Fibroblast of lung (primary cell): ENCODE measurements at places on chromosomes 4 and X.

GRCh38 chr4:84151574-84151973 lies 347.5 kb downstream of the NKX6-1 start:
- no peak for DNase-seq

DNA sequence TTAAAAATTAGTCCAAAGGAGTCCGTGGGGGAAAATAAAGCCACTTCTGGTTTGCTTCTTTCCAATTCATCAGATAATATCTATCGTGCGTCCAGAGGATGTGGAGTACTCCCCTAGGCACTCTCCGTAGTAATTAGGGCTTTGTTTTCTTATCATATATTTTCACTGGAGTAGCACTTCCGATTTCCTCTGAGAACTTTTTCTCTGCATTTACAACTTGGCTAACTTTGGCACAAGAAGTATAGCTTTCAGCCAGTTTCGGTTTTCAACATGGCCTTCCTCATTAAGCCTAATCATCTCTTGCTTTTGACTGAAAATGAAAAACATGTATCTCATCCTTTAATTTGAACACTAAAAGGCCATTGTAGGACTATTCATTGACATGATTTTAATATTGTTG lies 80.5 kb downstream of the CASP3 start:
- DNase-seq, result no peak

GRCh38 chr4:99855678-99856077 lies 38.5 kb downstream of the LAMTOR3 start:
- DNase-seq, result peak; percentile 21

- no peak for DNase-seq
Observed at GRCh38 chrX:63581398-63581797, 203.6 kb downstream of the ARHGEF9 start.

DNA sequence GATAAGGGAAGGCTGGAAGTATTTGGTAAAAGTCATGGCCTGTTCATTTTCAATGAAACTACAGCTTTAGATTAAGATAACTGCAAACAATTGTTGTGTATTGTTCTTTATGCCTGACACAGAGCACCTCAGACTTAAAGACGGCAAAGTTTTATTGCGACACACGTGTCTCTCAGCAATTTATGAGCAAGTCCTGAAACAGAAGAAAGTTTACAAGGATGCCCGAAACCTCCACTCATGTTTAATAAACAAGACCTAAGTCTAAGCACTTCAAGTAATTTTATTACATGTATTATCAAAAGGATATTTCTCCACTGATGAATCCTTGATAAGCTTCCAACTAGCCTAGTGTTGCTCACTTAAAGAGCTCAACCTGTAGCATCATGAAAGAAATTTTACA lies 51.0 kb downstream of the DHX15 start:
- no peak for DNase-seq

DNA sequence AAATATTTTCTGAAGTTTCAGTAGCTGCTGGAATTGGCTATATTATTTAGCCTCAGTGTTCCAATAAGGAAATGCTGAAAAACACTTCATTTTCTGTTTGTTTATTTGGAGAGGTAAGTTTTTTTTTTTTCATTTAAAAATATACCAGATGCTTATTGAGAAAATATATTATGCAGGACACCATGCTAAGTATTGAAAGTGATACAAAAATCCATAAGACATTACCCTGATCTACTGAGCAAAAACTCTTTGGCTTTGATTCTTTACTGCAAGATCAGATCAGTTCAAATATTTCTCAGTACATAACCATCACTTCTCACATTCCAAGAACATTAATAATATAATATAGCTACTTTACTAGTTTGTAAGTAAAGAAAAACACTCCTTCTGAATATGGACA lies 123.4 kb upstream of the PACRGL start:
- peak; percentile 6 for DNase-seq

GRCh38 chrX:3713225-3713936 lies at the start of gene PRKX:
TSS of gene PRKX (minus strand) at chrX:3713649. CDS start at chrX:3713253, 396 bp downstream.
- peak; percentile 52 for DNase-seq

DNA sequence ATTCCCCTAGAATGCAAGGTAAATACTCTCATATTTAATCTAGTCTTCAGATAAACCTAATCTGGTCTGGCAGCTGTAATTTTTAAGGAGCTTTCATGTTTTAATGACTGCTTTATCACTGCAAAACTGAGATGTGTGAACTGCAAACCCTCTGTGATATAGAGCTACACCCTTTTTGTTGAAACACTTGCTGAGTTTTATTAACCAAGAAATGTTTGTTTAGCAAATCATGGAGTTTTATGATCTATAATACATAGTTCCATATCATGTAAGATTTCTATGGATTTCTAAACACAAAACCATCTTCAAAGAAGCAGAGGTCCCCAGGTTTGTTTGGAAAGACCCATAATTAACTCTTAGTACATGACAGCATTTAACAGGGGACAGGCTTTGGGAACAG lies 126.4 kb downstream of the BTC start:
- no peak for DNase-seq

GRCh38 chr4:519203-519651 lies 20.2 kb downstream of the PIGG start:
- DNase-seq, result no peak

GRCh38 chr4:172997856-172998255 lies 170.8 kb upstream of the GALNT7 start:
- DNase-seq, result no peak

DNA sequence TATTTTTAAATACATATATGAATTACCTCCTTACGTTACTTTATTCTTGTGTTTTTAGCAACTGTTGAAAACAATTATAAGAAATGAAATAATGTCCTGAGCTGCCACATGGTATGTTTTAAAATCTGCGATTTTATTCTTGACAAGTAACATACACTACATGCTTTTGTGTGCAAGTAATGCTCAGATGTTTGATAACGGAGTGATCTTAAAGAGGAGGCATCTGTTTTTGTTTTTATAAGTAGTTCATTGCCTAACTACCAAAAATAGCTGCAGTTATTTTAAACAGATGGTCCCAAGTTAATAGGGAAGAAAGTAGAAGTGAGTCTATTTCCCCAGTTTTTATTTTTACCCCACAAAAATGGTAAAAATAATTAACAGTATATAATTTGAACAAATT lies 55.2 kb downstream of the GAB1 start:
- peak; percentile 80 for DNase-seq

- DNase-seq, result peak; percentile 52
Observed at GRCh38 chr4:122534776-122535175, 78.3 kb upstream of the IL2 start.

DNA sequence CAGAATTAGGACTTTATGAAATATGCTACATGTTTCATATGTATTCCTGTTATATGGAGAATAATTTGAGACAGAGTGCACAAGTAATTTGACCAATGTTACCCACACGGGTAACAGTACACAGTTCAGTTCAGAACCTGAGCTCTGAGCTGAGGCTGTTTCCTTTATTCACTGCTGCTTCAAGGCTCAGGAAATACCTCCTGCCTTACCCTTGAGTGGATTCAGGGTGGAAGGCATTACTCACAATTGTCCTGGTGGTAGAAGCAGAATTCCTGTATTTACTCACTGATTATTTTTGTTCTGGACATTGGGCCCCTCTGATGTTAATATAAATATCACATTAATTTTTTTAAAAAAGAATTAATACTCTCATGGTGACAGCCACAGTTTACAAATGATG lies 73.5 kb upstream of the CAMK2D start:
- peak; percentile 13 for DNase-seq

DNA sequence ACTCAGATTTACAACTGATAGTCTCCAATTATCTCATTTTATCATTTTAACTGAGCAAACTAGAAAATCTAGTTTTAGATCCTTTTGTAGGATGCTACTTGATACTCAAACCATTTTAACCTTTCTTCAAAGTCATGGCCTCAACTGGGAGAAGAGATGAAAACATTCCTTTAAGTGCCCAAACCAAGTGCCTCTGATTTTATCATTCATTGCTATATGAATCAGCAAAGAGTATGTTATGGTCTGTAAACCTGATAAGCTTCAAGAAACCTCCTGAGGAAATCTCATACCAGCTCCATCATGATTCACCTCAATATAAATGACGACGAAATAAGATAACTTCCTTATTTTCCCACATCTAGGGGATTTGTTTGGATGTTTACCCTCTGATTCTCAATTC lies 119.9 kb downstream of the FAM13A start:
- DNase-seq, result peak; percentile 78

DNA sequence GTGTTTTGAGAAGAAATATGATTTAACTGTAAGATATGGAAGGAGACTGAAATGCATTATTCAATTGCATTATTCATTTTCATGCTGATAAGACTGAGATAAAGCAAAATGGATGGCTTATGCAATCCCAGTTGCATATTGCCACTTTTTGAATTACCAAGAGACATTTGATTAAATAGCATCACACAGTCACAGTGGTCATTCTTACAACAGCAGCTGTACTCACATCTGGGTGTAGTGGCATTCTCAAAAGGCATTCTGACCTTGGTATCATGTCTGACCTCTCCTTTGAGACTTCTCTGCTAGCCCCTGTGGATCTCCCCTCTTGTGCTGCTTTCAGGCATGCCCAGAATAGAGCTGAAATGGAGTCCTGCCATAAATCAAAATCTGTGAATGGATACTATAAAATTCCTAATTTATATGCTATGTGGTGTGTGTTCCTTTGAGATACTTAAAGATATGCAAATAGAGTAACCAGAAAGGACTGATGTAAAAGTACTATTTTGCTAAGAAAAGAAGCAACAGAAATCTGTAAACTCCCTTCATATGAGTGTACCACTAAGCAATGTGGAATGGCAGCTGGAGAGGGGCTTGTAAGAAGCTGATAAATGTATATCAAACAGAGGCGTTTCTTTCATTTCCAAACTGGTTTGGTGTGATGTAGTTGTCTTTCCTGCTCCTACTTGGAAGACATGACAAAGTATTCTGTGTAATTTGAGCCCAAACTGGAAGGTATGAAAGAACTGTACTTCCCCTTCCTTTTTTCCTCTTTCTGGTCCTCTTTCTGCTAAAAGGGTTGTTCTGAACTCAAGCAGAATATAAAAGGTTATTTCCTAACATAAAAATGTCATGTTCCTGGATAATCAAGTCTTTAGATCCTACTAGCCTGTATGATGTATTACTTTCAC lies 25.4 kb upstream of the METAP1 start:
- DNase-seq, result no peak

GRCh38 chr4:26985873-26986272 lies 125.2 kb downstream of the STIM2 start:
- DNase-seq, result no peak
